ENCODE measurements at places on chromosomes 4 and X. TPM values are rescaled to one million over a fixed set of nuclear protein-coding genes. Genes with fewer than 3 reads are reported as not detected.
A peak's percentile ranks its signal among the peaks of the same experiment; 100 is the strongest.

- H3K36me3 ChIP-seq: no peaks in the 10 kb centered on the region
- no peak overlapping the region for H3K4me3 ChIP-seq
- DNase-seq: no peak
- no peaks in the 10 kb centered on the region for H3K4me1 ChIP-seq
These were observed 370.3 kb upstream of the PPP1R2C start for GRCh38 chrX:43148305-43148704.

- no peak for DNase-seq
- H3K27me3 ChIP-seq: no peaks in the 10 kb centered on the region
- no peak overlapping the region for H3K27ac ChIP-seq
- no peak overlapping the region for H3K4me3 ChIP-seq
- no peaks in the 10 kb centered on the region for H3K36me3 ChIP-seq
- peaks cover 11% of the 10 kb centered on the region for H3K4me1 ChIP-seq
These were observed 2.8 kb downstream of the FRAS1 start for GRCh38 chr4:78059938-78060337.

- H3K27me3 ChIP-seq: no peaks in the 10 kb centered on the region
- H3K27ac ChIP-seq: no peak overlapping the region
- no peak overlapping the region for H3K4me3 ChIP-seq
- DNase-seq: no peak
These were observed 136.4 kb upstream of the FAM9C start for GRCh38 chrX:13180807-13181206.

GRCh38 chr4:87848622-87849351, 16.0 kb downstream of the MEPE start:
- no peak for DNase-seq
- peaks cover 7% of the 10 kb centered on the region for H3K4me1 ChIP-seq
- H3K36me3 ChIP-seq: no peaks in the 10 kb centered on the region
- peak overlapping the region; percentile 34 for H3K27ac ChIP-seq
- no peaks in the 10 kb centered on the region for H3K27me3 ChIP-seq

DNA sequence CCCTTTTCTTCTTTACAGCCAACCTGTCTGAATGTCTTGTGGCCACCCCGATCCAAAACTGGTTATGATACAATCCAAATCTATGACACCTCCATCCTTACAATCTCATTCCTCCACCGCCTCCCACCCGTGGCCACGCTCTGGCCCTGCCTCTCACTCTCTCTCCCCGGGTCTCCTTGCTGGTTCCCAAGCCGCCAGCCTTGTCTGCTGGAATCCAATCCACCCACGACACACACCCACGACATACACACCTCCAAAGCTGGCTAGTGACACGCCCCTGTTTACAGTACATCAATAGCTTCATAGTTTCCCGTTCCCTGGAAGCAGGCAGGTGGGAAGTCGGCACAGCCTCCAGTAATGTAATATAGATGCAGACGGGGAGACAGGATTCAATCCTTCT, 99.0 kb downstream of the WFS1 start:
- no peaks in the 10 kb centered on the region for H3K36me3 ChIP-seq
- H3K4me1 ChIP-seq: no peaks in the 10 kb centered on the region
- H3K27ac ChIP-seq: no peak overlapping the region

The CENPVL1 gene
- not detected for total RNA-seq

GRCh38 chr4:26858035-26858918, 2.4 kb upstream of the STIM2 start:
- H3K27ac ChIP-seq: peak overlapping the region; percentile 78
- H3K4me1 ChIP-seq: peaks cover 37% of the 10 kb centered on the region
- no peaks in the 10 kb centered on the region for H3K36me3 ChIP-seq

DNA sequence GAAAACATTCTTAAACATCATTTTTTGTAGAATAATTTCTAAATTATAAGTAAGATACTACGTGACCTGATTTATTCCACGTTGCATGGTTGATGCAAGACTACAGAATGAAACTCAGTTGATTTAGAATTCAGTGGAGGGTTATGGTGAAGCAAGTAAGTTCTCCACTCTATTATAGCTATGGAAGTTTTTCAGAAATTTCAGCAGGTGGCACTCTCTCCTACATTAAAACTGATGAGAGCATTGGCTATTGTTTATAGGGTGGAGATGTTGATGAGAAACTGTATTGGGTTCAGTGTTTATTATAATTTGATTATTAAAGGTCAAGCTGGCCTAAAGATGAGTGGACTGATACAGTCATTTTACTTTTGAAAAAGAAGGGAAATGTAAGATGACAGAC, 88.0 kb downstream of the FNIP2 start:
- H3K36me3 ChIP-seq: peaks cover 2% of the 10 kb centered on the region
- H3K4me1 ChIP-seq: no peaks in the 10 kb centered on the region
- H3K27me3 ChIP-seq: no peaks in the 10 kb centered on the region
- DNase-seq: no peak
- no peak overlapping the region for H3K4me3 ChIP-seq

The ARHGAP6 gene
- 18.0 TPM for total RNA-seq

The PDGFC gene
- total RNA-seq: 6.0 TPM

The RTL3 gene
- not detected for total RNA-seq

DNA sequence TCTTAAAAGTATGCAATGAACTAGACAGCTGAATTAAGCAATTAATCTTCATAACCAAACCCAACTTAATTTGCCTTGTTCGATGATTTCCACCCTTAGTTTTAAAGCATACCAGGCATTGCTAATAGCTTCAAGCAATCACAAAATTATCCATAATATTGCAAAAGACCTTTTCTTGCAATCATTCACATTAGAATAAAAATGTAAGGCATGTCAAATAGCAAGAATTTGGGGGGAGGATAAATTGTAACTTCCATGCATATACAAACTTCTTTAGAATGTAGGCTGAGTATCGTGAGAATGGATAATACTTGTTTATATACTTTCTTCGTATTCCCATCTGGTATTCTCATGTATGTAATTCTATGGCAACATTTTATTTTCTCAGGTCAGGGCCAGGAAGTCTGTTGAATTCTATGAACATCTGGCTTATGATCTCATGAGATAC, 28.7 kb upstream of the BMP2K start:
- no peaks in the 10 kb centered on the region for H3K27me3 ChIP-seq
- no peak overlapping the region for H3K27ac ChIP-seq
- no peak overlapping the region for H3K4me3 ChIP-seq
- H3K36me3 ChIP-seq: no peaks in the 10 kb centered on the region

DNA sequence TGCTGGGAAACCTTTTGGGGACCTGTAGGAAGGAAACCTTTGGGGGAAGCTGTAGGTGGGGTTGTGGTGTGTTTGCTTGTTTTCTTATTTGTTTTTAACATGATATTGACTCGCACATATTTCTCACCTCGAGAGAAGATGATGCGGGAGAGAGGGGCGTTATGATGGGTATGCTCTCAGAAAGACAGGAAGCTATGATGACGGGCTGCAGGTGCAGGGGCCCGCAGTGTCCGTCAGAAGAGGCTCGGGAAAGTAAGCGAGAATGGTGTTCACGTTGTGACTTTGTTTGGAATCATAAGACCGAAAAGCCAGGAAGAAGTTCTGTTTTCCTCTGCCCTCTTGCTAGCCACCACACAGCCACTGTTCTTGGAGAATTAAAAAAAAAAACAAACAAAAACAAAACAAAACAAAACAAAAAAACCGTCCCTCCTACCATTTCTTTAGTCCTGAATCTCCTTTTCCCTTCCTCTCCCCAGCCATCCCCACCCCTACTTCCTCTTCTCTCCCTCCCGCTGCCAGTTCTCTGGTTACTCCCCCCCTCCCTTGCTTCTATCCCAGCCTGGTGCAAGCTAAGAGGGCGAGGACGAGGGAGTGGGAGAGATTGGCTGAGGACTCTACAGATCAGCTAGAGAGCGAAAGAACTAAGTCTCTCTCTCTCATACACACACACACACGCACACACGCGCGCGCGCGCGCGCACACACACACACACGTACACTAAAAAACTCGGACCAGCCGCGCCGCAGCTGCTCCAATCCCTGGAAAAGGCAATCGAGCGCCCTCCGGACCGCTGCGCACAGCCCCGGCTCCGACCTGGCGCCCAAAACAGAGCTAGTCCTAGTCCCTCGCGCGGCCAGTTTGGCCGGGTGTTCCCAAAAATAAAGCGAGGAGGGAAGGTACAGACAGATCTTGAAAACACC, at the start of gene BMP3:
Gene BMP3, plus strand, starts transcription at position 648 of the 920 bp plus-strand sequence. CDS start 577 bp downstream, outside the sequence.
- no peaks in the 10 kb centered on the region for H3K4me1 ChIP-seq
- H3K27ac ChIP-seq: no peak within 1 kb of the TSS
- peak within 1 kb of the TSS; percentile 50 for H3K4me3 ChIP-seq
- no peaks in the 10 kb centered on the region for H3K36me3 ChIP-seq

The ABLIM2 gene
- 277 TPM for total RNA-seq

- H3K27me3 ChIP-seq: no peaks in the 10 kb centered on the region
- no peaks in the 10 kb centered on the region for H3K36me3 ChIP-seq
These were observed 54.5 kb downstream of the HTRA3 start for GRCh38 chr4:8323947-8324555.

DNA sequence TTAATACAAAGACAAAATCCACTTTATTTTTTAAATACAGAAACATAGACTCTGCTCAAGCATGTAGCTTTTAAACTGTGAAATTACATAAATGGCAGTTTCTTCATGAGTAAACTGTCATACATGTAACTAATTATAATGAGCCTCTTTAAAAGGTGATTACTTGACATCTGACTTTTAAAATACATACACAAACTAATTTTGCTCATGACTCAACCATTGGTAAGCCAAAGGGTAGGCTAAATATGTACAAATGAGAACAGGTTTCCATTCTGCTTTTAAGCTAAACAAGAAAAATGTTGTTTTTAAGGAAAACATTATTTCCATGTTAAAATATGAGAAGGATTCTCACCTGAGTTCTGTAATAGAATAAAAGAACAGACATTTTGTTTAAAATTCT, 27.9 kb downstream of the CAMK2D start:
- H3K36me3 ChIP-seq: no peaks in the 10 kb centered on the region
- no peaks in the 10 kb centered on the region for H3K27me3 ChIP-seq
- no peak for DNase-seq
- peak overlapping the region; percentile 6 for H3K27ac ChIP-seq
- H3K4me1 ChIP-seq: peaks cover 39% of the 10 kb centered on the region

The TCEAL2 gene
- not detected for total RNA-seq

The LRP2BP gene
- total RNA-seq: 0.61 TPM

- no peaks in the 10 kb centered on the region for H3K36me3 ChIP-seq
- no peak overlapping the region for H3K27ac ChIP-seq
- no peaks in the 10 kb centered on the region for H3K27me3 ChIP-seq
- no peak overlapping the region for H3K4me3 ChIP-seq
- DNase-seq: no peak
These were observed 379.3 kb upstream of the TENM3 start for GRCh38 chr4:181863856-181864255.

- DNase-seq: no peak
- no peaks in the 10 kb centered on the region for H3K36me3 ChIP-seq
- no peak overlapping the region for H3K4me3 ChIP-seq
- no peaks in the 10 kb centered on the region for H3K4me1 ChIP-seq
These were observed 35.6 kb downstream of the COMMD8 start for GRCh38 chr4:47427935-47428334.

GRCh38 chrX:12239356-12240082, 101.2 kb downstream of the FRMPD4 start:
- no peaks in the 10 kb centered on the region for H3K27me3 ChIP-seq
- no peaks in the 10 kb centered on the region for H3K36me3 ChIP-seq
- H3K4me3 ChIP-seq: no peak overlapping the region
- H3K4me1 ChIP-seq: no peaks in the 10 kb centered on the region
- no peak for DNase-seq

The SUPT20HL1 gene
- not detected for total RNA-seq

DNA sequence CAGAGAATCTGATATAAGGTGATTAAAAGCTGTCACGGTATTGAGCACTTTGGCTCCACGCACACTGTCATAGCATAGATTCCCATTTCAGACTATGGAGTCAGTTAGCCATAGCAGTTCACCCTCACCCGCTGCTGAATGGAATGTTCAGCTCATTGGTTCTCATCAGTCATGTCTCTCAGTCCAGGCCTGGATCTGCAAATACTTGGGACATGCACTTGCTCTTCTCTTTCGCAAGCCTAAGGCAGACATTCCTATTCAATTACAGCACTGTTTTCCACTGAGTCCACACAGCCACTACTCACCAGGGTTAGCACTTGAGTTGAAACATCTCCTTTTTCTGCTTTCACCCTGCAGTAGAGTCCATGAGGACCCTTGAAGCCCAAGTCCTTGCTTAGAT, 30.6 kb upstream of the SCML1 start:
- no peak for DNase-seq
- no peaks in the 10 kb centered on the region for H3K4me1 ChIP-seq
- no peaks in the 10 kb centered on the region for H3K27me3 ChIP-seq

GRCh38 chr4:62806816-62807215, 1602.4 kb downstream of the TECRL start:
- H3K4me3 ChIP-seq: no peak overlapping the region
- H3K36me3 ChIP-seq: no peaks in the 10 kb centered on the region
- no peaks in the 10 kb centered on the region for H3K27me3 ChIP-seq
- no peaks in the 10 kb centered on the region for H3K4me1 ChIP-seq
- no peak overlapping the region for H3K27ac ChIP-seq

DNA sequence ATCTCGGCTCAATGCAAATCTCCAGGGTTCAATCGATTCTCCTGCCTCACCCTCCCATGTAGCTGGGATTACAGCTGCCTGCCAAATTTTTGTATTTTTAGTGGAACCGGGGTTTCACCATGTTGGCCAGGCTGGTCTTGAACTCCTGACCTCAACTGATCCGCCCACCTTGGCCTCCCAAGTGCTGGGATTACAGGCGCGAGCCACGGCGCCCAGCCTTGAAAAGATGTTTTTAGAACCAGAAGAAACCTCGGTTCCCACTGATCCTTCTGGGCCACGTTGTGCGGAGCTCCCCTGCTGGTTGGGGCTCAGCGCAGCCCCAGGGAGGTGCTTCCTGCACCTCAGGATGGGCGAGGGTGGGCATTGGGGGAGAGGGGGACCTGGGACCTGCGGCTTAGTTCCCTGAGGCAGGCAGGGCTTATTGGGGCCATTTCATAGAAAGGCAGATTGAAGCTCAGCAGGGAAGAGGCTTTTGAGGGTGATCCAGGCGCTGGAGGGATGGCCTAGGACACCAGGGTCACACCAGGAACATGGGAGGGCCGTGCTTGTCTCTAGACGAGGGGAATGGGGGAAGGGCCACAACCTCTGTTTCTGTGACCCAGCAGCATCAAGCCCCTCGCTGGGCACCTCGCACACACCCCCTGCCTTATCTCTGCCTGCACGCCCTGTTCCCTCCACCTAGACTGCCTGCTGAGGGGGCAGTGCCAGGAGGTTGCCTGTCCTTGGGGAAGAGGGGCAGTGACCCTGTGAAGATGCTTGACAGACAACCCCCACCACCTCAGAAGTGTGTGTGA, 6.3 kb upstream of the ADD1 start:
- H3K27ac ChIP-seq: peak overlapping the region; percentile 13
- H3K4me1 ChIP-seq: peaks cover 6% of the 10 kb centered on the region
- H3K27me3 ChIP-seq: no peaks in the 10 kb centered on the region
- peak; percentile 14 for DNase-seq
- H3K4me3 ChIP-seq: no peak overlapping the region
- peaks cover 8% of the 10 kb centered on the region for H3K36me3 ChIP-seq

DNA sequence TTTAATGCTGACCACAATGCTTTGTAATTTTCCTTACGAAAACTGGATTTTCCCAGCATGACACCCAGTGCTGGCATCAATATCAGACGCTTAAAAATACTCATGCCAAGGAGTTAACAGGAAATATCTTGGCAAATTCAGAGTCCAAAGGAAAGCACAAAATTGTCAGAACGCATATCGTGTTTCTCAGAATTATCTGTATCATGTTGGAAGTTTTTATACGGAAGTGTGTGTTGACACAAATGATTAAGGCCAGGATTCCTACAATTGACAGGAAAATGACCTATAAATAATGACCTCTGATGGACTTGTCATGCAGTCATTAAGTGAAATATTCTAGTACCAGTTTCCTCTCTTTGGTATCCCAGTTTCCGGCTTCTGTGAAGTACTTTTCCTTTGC, 132.1 kb upstream of the TLL1 start:
- H3K4me1 ChIP-seq: no peaks in the 10 kb centered on the region
- no peak overlapping the region for H3K27ac ChIP-seq
- H3K27me3 ChIP-seq: no peaks in the 10 kb centered on the region
- no peak overlapping the region for H3K4me3 ChIP-seq

GRCh38 chr4:22483551-22483981, 32.3 kb downstream of the ADGRA3 start:
- H3K27ac ChIP-seq: no peak overlapping the region
- H3K27me3 ChIP-seq: no peaks in the 10 kb centered on the region
- H3K36me3 ChIP-seq: no peaks in the 10 kb centered on the region
- DNase-seq: no peak
